Activated CD4-positive, alpha-beta T cell treated with anti-CD3 and anti-CD28 coated beads, Interleukin-2, amount 10 ng/mL, durations not matched to agents 24 days and 14 days (primary cell): ENCODE measurements at places on chromosomes 11 and 22.

DNA sequence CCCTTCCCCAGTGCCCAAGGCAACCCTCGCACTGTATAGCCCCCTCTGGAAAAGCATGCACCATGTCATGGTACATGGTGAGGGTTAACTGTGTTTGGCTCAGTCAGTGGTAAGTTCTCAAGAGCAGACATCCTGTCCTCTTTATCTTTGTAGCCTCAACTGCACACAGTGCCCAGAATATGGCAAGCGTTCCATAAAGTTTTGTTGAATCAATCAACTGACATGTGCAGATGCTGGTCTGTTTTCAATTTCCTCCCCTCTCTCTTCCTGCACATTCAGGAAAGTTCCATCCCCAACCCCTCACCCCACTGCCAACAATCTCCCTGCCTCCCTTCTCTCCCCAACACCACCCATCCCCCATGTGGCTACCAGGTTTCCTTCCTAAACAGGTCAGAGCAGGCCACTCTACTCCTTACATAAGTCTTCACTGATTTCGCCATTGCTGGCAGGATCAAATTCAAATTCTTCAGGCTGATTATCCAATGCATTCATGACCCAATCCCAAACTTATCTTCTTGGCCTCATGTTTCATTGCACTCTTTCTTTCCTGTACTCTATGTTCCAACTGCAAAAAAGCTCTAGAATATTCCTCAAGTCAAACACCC lies 15.5 kb upstream of the TMPRSS5 start:
- DNase-seq = no peak

- no peak for DNase-seq
Observed at GRCh38 chr11:62482753-62483152, 63.9 kb downstream of the AHNAK start.

GRCh38 chr11:73792584-73792983 lies 4.9 kb downstream of the MRPL48 start:
- no peak for DNase-seq

- DNase-seq = no peak
Observed at GRCh38 chr11:69002110-69002569, 10.9 kb downstream of the MRGPRF start.

- DNase-seq = peak; percentile 99
Observed at GRCh38 chr11:65422633-65423515, at the start of gene NEAT1. Gene NEAT1 (plus strand): TSS chr11:65422798.

DNA sequence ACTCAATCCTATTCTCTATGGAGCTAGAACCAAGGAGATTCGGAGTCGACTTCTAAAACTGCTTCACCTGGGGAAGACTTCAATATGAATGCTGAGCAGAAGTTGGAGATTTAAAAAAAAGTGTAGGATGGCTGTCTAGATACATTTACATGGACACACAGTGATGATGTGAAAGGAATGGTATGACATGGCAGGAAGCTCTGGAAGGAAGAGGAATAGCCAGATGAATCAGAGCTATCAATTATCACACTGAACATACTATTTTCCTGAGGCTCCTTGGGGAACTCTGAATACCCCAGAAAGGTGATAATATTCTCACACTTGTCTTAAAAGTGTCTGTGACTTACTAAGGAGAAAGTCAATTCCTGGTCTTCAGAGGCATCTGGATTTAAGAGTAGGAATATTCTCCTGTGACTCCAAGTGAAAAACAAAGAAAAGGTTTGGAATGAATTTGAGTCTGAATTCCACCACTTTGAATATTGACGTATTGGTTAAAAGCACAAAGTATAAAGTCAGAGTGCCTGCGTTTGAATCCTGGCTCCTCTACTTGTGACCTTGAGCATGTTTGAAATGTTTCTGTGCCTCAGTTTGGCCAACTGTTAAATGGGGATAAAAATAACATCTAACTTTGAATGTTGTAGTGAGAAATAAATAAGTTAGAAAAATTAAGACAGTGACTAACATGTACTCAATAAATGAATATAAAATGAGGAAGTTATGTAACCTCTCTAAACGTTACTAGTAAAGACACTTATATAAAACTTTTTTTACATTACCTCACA lies 1.3 kb downstream of the OR52D1 start:
- no peak for DNase-seq

- no peak for DNase-seq
Observed at GRCh38 chr11:101707477-101707876, 123.7 kb upstream of the TRPC6 start.

DNA sequence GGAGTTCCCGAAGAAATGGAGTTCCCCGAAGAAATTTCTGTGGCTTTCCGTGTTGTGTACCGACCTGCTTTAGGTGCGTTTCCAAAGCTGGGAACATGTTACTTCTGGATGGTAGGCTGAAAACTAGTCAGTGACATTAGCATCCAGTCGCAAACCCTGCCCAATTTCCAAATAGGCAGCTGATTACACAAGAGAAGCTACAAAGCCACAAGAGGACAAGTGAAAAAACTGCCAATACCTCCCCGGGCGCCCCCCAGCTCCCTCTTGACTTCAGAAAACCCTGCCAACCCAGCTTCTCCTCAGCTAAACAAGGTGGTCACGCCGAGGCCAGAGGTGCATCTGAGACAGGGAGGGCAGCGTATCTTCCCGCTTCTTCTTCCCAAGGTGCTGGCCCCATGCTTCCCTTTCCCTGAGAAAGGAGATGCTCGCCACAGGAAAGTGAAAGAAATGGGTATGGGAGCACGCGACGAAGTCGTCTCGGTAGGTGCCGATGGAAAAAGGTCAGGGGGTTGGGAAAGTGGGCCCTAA lies 551 bp downstream of the AGBL2 start:
- no peak for DNase-seq

GRCh38 chr11:57901756-57902155 lies 121.9 kb upstream of the OR9Q1 start:
- no peak for DNase-seq

DNA sequence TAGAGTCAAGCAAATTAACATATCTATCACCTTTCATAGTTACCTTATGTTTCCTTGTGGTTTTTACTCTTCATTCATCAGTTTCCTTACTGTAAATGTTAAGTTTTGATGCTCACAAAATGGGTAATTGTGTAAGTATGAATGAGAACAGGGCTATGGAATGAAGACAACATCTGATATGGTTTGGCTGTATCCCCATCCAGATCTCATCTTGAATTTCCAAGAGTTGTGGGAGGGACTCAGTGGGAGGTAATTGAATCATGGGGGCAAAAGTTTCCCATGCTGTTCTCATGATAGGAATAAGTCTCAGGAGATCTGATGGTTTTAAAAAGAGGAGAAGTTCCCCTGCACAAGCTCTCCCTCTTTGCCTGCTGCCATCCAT lies 107.6 kb downstream of the CCDC34 start:
- no peak for DNase-seq

DNA sequence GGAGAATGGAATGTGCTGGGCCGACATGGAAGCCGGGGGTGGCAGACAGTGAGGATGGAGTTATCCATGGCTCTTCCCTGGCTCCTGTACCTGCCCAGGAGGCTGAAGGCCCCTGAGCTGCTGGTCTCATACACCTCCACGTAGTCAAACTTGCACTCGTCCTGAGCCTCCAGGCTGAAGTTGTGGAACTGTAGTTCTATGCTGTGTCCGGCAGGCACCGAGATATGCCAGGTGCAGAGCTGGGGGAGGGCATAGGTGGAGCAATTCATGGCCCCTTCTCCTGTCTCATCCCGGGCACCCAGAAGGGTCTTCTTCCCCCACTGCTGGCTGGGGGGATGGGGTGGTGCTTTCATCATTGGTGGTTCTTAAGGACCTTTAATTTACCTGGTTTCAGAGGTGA lies 2.8 kb downstream of the MFRP start:
- no peak for DNase-seq

GRCh38 chr11:77449060-77449521 lies 24.8 kb downstream of the PAK1 start:
- DNase-seq = peak; percentile 67

GRCh38 chr11:124285610-124286344 lies 28.0 kb downstream of the OR8D1 start:
- no peak for DNase-seq

- no peak for DNase-seq
Observed at GRCh38 chr11:126336671-126337101, 18.8 kb upstream of the ST3GAL4 start.

DNA sequence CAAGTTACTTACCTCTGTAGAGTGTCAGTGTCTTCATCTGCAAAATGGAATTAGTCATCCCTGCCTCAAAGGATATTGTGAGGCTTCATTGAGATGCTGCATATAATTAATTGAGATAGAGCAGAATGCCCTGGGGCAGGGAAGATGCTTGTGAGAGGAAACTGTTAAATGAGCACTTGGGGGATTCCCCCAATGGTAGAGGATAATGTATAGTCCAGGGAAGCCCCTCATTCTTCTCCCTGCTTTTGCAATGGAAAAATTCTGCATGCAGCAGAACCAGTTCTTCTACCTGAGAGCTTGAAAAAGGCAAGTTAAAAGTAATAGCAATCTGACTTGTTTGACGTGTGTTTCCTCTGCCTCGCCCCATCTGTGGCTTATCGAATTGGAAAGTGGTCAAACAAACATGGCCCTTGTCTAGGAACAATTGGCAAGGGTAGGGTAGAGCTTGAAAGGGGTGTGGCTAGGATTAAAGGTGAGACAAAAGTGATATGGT lies 90.9 kb downstream of the NAV2 start:
- DNase-seq = no peak

- no peak for DNase-seq
Observed at GRCh38 chr22:18136563-18137320, 13.2 kb upstream of the USP18 start.

- no peak for DNase-seq
Observed at GRCh38 chr11:46553814-46554212, 40.0 kb downstream of the AMBRA1 start.

DNA sequence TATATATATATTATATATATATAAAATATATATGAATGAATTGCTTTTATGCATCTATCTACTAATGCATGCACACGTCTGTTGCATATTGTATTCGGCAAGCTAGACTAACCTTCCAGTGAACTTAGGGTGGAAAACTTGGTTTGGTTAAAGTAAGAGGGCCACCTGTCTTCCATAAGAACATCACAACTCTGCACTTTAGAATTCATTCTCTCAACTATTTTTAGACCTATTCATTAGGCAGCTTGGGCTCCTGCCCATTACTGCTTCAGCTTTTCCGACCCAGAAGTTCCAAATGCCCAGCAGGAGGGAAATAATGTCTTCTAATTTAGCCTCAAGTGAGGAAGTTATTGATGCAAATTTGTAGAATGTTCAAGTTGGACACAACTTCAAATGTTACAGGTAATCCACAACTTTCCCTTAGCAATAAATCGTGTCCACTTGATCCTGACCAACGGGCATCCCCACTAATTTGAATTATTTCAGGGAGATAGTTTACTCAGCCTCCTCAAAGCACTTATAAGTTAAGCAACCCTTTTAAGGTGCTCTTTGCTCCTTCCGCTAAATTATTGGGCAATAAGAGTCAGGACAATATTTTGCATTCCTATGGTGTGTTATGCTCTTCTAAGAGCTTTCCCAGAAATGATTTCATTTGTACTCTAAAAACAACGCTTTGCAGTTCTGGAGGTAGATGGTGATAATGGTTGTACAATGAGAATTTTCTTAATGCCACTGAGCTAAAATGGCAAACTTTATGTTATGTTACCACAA lies 132.3 kb downstream of the OPCML start:
- DNase-seq = no peak

DNA sequence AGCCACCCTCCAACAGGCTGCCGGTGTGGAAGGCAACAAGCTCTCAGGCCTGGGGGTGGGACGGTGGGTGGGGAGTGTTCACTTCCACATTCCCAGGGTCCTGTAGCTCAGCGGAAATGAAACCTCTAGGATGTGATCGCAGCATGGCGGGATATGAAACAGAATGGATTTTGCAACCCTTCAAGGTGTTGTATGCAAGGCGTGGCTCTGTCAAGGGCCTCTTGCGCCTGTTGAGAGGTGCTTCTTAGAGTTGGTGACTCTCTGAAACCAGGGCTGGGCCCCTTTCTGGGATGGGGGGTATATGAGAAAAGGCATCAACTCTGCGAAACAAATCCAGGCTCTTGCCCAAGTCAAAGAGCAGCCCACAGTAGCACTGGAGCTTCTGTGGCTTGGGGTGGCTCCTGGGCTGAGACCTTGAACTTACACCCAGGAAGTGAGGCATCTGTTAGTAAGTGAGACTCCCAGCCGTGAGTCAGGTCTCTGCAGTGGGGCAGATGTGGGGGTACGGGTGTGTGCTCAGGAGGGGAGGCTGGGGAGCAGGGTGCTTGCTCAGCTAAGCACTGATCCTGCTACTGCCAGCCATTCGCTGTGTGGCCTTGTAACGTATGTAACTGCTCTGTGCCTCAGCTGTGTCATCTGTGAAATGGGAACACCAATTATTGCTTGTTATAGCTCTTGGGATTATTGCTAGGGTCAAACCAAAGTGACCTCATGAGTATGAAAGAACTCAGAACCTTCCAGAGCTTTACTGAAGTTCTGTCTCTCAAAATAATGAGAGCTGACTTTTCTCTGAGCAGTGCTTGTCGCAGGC lies 28.3 kb downstream of the NECTIN1 start:
- DNase-seq = no peak

- no peak for DNase-seq
Observed at GRCh38 chr11:71075871-71076420, 176.4 kb downstream of the SHANK2 start.

GRCh38 chr11:117914991-117915618 lies 14.1 kb downstream of the TMPRSS13 start:
- no peak for DNase-seq

GRCh38 chr22:47116426-47117341 lies 354.2 kb downstream of the TBC1D22A start:
- no peak for DNase-seq

- DNase-seq = no peak
Observed at GRCh38 chr11:828506-829175, 922 bp downstream of the CRACR2B start.

- DNase-seq = no peak
Observed at GRCh38 chr11:35820614-35821013, 123.2 kb upstream of the LDLRAD3 start.

- DNase-seq = no peak
Observed at GRCh38 chr11:70470127-70470526, 71.8 kb downstream of the CTTN start.

GRCh38 chr11:23765682-23766252 lies 731.1 kb upstream of the LUZP2 start:
- no peak for DNase-seq

- no peak for DNase-seq
Observed at GRCh38 chr11:124674571-124674970, 867 bp downstream of the SPA17 start.
